ENCODE measurements at places on chromosomes 2 and 18. TPM values are rescaled to one million over a fixed set of nuclear protein-coding genes. Genes with fewer than 3 reads are reported as not detected.

DNA sequence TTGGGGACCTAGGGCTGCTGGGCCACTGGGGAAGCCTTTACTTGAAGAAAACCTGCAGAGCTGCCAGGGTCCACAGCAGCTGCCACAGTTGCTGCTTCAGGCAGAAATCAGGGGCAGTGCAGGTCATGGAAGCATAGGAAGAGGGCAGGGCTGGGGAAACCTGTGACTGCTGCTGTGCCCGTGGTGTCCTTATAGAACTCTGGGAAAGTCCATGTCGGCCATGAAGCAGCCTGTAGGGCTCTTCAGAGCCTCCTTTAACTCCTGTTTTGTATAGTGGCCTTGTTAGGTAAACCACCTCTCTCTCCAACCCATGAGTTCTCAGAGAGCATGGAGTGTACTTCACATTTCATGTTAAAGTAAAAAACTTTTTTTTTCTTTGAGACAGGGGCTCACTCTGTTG lies 62.1 kb downstream of the SMAD4 start:
- DNase-seq: no peak

- DNase-seq: no peak
Measured at GRCh38 chr2:10863837-10864236, 47.9 kb upstream of the KCNF1 start.

DNA sequence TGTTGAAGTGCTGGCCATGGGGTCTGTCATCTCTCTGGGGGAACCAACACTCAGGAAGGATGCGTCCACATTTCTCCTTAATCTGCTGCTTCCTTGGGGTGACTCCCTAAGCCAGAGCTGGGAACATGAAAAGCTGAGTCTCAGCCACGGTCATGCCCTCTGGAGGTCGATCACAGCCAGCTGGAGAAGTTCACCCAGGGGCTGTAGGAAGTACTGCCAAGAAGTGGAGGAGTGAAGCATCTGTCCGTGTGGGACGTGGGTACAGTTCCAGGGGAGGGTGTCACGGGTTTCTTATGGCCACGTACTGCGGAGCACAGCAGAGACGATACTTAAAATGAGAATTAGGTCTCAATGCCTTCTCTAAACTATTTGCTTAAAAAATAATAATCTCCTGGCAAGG lies 42.4 kb upstream of the IGFBP2 start:
- DNase-seq: no peak

- DNase-seq: no peak
Measured at GRCh38 chr2:143193121-143193520, 63.9 kb downstream of the ARHGAP15 start.

- no peak for DNase-seq
Measured at GRCh38 chr18:76979111-76979751, 153.4 kb downstream of the MBP start.

Gene G6PC2
- total RNA-seq: not detected

Gene CCDC121
- 0.91 TPM for total RNA-seq

Gene REL
- 99.9 TPM for total RNA-seq

Gene CREG2
- total RNA-seq: not detected
